ENCODE measurements at places on chromosomes 7 and 10.

DNA sequence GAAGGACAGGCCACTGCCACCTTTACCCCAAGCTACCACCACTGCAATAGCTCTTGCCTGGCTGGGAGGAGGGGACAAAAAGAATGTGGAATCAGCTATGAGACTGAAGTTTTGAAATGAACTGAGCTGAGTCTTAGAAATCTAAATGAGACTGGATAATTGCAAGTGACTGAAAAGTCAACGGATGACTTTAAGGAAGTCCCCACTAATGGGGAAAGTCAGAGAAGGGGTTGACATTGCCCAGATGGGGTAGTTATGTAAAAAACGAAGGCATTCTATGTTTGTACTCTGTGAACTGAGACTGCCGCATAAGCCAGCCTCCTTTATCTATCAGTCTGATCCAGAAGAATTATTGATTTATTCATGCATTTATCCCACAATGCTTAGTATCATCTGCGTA, 67.2 kb downstream of the RBM20 start:
- DNase-seq, result no peak

DNA sequence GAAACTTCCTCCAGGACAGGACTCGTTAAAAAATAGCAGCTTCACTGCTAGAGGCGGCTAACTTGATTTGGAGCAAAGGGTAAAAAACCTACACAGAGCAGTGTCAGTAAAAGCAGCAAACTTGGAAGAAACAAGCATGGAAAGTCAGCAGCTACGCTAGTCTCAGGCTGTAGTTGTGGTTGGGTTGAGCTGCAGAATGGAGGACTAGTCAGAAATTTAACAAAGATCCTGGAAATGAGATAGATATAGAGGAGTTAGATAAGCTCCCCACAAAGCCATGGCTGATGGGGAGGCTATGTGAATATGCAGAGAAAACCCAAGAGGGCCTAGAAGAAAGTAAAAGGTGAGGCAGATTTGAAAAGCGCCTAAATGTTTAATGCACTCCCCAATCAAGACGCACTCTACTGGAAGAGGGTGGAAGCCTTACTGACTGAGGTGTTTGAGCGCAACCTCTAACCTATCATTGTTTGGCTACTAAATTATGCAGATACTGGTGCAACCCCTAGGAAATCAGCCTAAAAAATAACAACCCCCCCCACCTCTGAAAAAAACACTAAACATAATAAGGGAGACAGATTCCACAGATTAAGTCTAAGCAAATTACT, 99.7 kb upstream of the TMEM168 start:
- no peak for DNase-seq

- no peak for DNase-seq
These were observed 22.9 kb upstream of the GRB10 start for GRCh38 chr7:50805447-50806125.

DNA sequence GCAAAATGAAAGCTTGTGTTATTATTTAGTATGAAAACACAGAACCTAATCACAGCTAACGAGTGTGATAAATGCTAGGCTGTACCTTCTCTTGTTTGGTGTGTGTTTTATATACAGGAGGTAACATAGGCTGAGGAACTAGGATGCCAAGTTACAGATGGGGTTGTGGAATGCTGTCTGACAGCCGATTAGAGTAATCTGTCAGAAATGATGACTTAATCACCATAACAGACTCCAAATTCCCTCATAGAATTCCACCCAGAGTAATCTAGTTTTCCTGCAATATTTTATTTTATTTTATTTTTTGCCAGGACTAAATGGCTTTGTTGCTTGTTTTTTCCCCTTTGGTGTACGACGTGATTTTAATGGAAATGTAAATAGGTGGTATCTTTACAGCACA, 221.2 kb downstream of the CELF2 start:
- DNase-seq, result no peak

DNA sequence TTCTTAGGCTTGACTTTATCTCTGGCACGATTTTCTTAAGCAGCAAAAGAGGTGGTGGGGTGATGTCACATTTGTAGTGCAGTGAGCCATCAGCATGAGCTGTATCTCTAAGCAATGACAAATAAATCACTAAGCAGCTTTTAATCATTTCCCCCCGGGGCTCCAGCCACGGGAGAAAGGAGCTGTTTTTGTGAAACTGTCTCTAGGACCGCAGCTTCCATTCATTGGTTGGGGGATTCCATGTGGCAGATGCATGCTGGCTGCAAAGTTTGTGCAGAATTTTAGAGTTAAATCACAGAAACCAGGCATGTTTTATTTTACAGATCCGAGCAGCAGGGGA, 464 bp downstream of the KIAA1217 start:
- DNase-seq, result no peak

- no peak for DNase-seq
These were observed 97.7 kb downstream of the ARHGAP12 start for GRCh38 chr10:31830887-31831286.

- no peak for DNase-seq
These were observed 150.3 kb downstream of the POLR1F start for GRCh38 chr7:19558527-19558926.

- DNase-seq, result no peak
These were observed 30.0 kb upstream of the TRIL start for GRCh38 chr7:28988091-28988490.

DNA sequence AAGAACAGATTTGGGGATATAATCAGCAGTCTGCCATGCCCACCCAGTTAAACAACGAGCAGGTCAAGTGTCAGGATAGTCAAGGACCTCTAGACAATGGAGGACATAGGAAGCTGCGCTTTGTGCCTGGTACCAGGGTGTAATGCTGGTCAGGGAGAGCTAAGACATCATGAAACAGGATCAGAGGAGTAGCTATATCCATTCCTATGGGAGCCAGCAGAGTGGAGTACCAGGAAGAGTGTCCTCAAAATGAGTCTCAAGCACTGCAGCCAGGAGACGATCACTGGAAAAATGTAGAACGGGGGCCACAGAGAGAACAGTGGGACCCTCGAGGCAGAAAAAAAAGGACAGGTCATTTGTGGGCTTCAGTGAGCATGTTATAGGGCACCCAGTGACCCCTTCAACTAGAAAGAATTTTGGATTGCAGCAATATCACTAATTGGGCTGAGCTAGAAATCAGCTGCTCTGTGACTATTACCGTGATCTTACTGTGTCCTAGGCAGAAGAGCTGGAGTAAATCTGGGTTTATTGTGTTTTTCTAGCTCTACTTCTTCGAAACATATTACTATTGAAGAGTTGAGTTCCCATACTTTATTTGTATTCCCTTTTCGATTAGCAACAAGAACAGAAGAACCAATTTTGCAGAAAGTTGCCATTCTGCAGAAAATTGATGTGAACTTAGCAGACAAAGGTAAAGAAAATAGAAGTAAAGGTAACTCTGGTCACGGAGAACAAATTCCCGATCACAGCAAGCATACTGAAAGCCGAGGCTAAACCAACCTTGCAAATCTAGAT, 319.6 kb downstream of the AHR start:
- DNase-seq, result no peak

GRCh38 chr7:87413029-87413428, 62.5 kb downstream of the ABCB4 start:
- DNase-seq, result no peak

DNA sequence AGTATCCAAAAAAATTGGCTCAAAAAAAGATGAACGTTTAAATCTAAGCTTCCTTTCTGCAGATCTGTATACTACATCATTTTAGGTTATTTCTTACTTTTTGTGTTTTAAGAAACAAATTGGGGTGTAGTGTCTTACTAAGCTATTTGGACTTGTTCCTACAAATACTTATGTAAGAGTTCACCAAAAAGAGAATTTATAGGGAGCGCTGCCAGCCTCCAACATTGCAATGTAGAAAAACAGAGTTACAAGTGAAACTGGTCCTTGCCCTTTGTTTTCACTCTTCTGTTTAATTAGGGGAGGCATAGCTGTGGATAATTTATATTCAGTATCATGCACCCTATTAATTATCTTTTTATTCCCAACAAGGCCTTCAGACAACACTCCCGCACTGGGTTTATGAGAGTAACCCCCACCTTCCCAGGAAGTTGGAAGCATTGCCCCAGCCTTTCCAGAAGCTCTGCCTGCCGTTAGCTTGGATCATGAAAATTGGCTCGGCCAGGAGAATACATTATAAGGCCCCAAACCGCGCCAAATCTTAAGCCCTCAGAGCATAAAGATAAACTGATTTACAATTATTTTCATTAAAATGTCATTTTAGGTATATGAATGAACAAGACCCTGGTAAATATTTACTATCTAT, 261.8 kb upstream of the KLF6 start:
- no peak for DNase-seq

- no peak for DNase-seq
These were observed 22.1 kb upstream of the VOPP1 start for GRCh38 chr7:55594414-55594813.

- no peak for DNase-seq
These were observed 71.0 kb downstream of the CELF2 start for GRCh38 chr10:11088709-11089108.

GRCh38 chr10:31210190-31210589, 108.8 kb upstream of the ZEB1 start:
- DNase-seq, result no peak

DNA sequence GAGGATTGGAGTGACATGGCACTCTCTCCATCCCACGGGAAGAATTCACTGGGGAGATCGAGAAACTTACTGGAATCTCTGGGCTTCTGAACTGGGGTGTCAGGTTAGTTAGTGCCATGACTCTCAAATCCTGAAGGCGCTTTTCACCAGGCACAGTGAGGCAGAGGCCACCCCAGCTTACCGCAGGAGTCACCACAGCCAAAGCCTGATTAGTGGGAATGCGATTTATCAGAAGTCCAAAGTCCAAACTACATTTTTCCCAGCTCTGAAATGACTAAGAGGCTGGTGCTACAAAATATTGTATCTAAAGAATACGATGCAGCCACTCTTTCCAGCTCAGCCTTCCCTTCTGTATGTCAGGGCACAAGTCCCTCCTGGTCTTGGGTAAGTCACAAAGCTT, 334.8 kb upstream of the SHH start:
- no peak for DNase-seq

GRCh38 chr10:70992436-70992835, 104.1 kb upstream of the PCBD1 start:
- no peak for DNase-seq

DNA sequence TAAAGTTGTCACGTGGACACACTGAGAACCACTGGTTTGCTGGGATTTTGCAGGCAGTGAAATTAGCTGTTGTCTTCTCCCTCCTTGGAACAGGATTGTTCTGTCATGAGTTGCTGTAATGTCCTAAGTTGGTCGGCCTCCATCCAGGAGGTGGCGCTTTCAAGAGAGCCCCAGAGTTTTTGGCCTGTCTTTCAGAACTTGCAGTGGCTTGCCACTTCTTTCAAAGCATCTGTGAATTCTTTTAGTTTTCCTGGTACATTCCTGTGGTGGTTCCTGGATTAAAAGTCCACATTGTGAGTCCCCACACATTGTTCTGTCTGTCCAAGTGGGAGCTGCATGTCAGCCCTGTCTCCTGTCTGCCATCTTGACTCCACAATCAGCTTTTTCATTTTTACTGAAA, 133.8 kb downstream of the PON1 start:
- DNase-seq, result no peak

All from activated T-cell treated with anti-CD3 and anti-CD28 coated beads for 4 hours (primary cell).